DMS79 (cell line): ENCODE measurements at places on chromosomes 2 and 18.

DNA sequence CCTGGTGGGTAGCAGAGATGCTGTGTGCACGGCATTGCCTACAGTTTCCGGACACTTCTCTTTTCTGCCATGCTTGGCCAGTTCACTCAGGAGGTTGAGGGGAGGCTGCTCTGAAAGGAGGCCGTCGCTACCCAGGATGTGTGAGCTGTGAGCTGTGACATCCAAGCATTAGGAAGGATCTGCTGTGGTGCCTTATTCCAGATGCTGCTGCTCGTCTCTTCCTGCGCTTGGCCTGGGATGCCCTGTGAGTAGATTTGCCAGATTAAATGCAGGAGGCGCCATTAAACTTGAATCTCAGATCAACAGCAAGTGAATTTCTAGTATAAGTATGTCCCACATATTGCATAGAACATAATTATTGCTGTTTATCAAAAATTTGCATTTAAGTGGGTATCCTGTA is 124.2 kb upstream of the SIX3 start:
- no peak for DNase-seq

DNA sequence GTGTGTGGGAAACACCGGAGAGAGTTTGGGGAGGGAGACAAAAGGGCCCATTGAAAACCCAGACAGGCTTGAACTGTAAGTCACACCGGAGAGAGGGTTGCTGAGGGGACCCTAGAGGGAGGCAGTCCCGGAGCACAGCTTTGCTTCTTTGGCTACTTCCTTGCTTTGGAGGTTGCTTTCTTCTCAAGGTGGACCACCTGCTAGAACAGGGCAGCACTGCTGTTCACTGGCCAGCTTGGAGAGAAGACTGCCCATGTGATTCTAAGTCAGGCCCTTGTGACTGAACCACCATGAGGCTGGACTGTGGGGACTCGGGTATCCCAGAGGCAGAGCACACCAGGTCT is 4.4 kb downstream of the ACTG2 start:
- DNase-seq, result no peak

- no peak for DNase-seq
Measured at GRCh38 chr2:233470839-233471238, 95.7 kb downstream of the USP40 start.

DNA sequence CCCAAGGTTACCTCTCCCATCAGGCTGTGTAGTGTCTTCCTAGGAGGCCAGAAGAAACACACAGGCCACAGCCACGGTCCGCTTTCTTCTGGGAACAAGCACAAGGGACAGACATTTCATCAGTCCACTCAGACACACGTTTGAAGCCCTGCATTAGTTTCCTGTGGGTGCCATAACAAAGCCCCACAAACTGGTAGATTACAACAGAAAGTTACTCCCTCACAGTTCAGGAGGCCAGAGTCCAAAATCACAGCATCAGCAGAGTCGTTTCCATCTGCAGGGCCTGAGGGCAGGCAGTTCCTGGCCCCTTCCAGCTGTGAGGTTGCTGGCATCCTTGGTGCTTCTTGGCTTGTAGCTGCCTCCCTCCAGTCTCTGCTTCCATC is 8.8 kb upstream of the PRLH start:
- DNase-seq, result no peak

DNA sequence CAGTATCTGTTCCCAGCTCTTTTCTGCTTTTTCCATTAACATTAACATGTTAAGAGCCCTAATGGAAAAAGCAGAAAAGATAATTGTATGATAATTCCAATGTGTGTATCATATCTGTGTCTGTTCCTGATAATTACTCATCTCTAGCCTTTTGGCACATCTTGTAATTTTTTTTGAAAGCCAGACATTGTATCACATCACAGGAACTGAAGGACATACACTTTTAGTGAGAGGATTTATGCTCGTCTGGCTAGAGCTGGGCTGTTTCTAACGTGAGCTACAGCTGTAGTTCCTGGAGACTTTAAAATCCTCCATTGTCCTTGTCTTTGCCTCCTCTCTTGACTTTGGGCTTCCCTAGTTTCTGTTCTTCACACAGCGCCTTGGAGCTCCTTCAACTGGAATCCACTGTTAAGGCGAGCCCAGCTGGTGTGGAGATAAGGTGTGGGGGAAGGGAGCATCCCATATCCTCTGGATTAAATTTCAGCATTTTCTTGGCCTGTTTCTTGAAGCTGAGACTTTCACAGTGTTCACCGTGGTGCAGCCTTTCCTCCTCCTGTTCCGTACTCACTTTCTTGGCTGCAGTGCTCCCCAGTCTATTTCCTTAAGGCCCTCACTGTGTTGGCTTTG is 211.5 kb downstream of the GALR1 start:
- DNase-seq, result no peak
